ENCODE measurements at places on chromosomes 1 and 21. TPM values are rescaled to one million over a fixed set of nuclear protein-coding genes. Genes with fewer than 3 reads are reported as not detected.

- no peaks in the 10 kb centered on the region for H3K27me3 ChIP-seq
- no peak for DNase-seq
- no peak overlapping the region for H3K4me3 ChIP-seq
- H3K36me3 ChIP-seq: no peaks in the 10 kb centered on the region
Observed at GRCh38 chr1:71093938-71094337, 13.1 kb upstream of the ZRANB2 start.

- no peak overlapping the region for H3K27ac ChIP-seq
- DNase-seq: no peak
- H3K36me3 ChIP-seq: no peaks in the 10 kb centered on the region
- no peaks in the 10 kb centered on the region for H3K27me3 ChIP-seq
Observed at GRCh38 chr1:215845234-215845891, 278.3 kb downstream of the KCTD3 start.

- peaks cover 20% of the 10 kb centered on the region for H3K4me1 ChIP-seq
- DNase-seq: no peak
- no peak overlapping the region for H3K4me3 ChIP-seq
- H3K27me3 ChIP-seq: no peaks in the 10 kb centered on the region
- no peaks in the 10 kb centered on the region for H3K36me3 ChIP-seq
- H3K27ac ChIP-seq: peak overlapping the region; percentile 34
Observed at GRCh38 chr21:45039317-45040156, 34.8 kb upstream of the ADARB1 start.

DNA sequence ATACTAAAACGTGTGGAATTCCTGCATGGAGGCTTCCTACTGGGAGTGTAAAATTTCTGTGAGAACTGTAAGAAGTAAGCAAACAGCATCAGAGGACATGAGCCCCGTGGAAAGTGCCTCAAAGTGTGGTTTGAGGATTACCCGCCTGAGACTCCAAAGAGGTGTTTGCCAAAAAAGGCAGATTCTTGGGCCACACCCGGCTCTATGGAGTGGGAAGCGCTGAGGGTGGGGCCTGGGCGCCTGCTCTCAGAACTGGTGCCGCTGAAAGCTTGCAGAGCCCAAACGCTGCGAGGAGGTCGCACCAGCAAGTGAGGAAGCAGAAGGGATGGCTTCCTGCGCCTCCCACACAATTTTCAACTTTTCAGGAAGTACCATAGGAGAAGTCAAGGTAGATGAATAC lies 43.0 kb upstream of the PSEN2 start:
- peak overlapping the region; percentile 53 for H3K4me3 ChIP-seq
- no peaks in the 10 kb centered on the region for H3K36me3 ChIP-seq
- H3K27ac ChIP-seq: peak overlapping the region; percentile 69
- H3K27me3 ChIP-seq: no peaks in the 10 kb centered on the region
- DNase-seq: no peak
- H3K4me1 ChIP-seq: peaks cover 3% of the 10 kb centered on the region

DNA sequence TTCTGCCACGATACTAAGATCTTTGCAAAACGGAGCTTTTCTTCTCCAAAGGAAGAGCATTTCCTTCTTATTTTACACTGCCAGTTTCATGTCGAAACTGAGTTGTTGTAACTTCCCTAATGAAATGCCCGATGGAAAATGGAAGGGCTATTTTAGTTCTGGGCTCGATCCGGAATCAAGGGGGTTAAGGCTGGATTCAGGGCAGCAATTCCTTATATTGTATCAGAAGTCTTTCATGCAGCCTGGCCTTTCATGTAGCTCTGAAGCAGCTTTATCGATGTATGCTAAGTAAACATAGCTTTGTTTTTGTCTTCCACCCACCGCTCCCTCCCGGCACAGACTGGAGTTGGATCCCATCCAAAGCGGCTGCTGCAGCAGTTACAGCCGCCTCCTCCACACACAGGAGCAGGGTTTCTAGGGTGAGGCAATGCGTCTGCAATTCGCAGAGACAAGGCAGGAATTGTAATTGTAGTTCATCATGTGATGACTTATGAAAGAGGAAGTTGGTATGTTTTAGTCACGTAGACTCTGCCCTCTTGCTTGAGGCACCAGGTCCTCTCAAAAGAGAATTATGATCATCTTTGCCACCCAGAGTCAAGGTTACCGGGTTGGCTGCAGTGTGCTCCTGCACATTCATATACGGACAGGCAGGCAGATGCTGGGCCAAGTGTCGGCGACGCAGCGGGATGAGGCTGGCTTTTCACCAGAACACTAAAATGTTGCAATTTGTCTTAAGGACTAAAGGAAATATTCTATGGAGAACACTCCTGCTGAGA lies 2.6 kb upstream of the IRF2BP2 start:
- H3K4me1 ChIP-seq: peaks cover 58% of the 10 kb centered on the region
- no peaks in the 10 kb centered on the region for H3K27me3 ChIP-seq
- DNase-seq: peak; percentile 87
- H3K27ac ChIP-seq: peak overlapping the region; percentile 98

FAM72C gene
- total RNA-seq: not detected

ZNF362 gene
- 55.4 TPM for total RNA-seq

DDAH1 gene
- 30.5 TPM for total RNA-seq

LMX1A gene
- total RNA-seq: not detected

Measured in thoracic aorta (tissue), 2 donors.